ENCODE measurements at places on chromosomes 5 and 9.

GRCh38 chr9:99385215-99385614 lies 163.1 kb downstream of the SEC61B start:
- DNase-seq = no peak

GRCh38 chr5:80031109-80031508 lies 4.0 kb upstream of the THBS4 start:
- no peak for DNase-seq

- DNase-seq = no peak
Measured at GRCh38 chr5:37400501-37400900, 21.4 kb downstream of the WDR70 start.

- DNase-seq = no peak
Measured at GRCh38 chr5:19767987-19768386, 220.0 kb downstream of the CDH18 start.

All from stimulated activated CD8-positive, alpha-beta memory T cell treated with anti-CD3 and anti-CD28 coated beads, Interleukin-15, amount 100 ng/mL, for 4 hours (primary cell).